ENCODE measurements at places on chromosomes 5 and 9.

GRCh38 chr9:129412814-129413536 lies 207.9 kb downstream of the C9orf50 start:
- peak; percentile 71 for DNase-seq

- DNase-seq = no peak
These were observed 178.4 kb downstream of the MPDZ start for GRCh38 chr9:13100914-13101572.

GRCh38 chr9:133994353-133995011 lies 2.4 kb upstream of the VAV2 start:
- DNase-seq = peak; percentile 72

GRCh38 chr5:135442431-135443160 lies 4.6 kb downstream of the DCANP1 start:
- no peak for DNase-seq

DNA sequence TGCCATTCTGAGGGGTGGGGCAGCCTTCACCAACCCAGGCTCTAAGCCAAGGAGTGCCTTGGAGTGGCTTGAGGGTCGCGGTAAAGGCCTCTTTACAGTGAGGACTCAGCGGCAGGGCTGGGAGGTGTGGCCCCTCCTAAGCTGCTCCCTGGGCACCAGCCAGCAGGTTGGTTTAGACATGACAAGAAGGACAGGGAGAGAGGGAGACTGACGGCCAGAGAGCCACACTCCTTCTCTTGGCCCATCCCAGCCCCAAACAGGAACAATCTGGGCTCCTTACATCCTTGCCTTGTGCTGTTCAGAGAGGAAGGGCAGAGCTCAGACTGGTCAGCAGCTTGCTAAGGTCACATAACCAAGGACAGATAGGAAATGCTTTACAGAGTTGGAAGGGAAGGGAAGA lies 94.5 kb downstream of the LMX1B start:
- no peak for DNase-seq

DNA sequence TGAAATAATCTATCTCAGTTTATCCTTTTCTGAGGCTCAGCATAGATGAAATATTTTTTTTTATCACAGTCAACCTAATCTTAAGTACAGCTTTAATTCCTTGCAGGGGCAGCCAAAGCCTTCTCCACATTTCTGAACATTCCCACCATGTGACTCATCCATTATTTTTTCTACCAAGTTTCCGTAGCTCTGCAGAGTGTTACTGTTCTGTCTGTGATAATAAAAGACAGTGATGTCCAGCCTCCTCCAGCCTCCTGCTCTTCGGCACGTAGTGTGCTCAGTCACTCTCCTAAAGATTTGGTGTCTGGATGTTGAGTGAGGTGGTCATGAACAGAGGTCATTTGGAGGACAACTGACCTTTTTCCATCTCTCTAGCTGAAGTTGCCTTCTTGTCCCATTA lies 338.1 kb upstream of the ADAMTS16 start:
- no peak for DNase-seq

- peak; percentile 37 for DNase-seq
These were observed 3.9 kb upstream of the ALDH1B1 start for GRCh38 chr9:38388283-38389223.

GRCh38 chr9:136364942-136365774 lies 1.6 kb upstream of the DNLZ start:
- DNase-seq = no peak

DNA sequence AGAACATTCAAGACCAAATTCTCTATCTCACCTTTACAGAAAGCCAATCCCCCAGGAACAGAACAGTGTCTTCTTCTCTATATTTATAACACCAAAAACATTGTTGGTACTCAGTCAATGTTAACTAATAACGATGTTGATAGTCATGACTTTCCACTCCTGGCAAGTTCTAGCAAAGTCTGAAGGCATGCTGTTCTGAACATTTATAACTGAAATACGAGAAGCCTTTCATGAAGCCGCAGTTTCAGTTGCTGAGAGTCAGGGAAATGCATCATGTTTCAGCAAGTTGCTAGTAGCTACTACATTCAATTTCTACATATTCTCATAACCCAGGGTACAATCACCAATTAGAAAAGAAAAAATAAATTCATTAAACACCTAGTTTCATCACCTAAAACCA lies 301.4 kb downstream of the PDE4D start:
- DNase-seq = no peak

DNA sequence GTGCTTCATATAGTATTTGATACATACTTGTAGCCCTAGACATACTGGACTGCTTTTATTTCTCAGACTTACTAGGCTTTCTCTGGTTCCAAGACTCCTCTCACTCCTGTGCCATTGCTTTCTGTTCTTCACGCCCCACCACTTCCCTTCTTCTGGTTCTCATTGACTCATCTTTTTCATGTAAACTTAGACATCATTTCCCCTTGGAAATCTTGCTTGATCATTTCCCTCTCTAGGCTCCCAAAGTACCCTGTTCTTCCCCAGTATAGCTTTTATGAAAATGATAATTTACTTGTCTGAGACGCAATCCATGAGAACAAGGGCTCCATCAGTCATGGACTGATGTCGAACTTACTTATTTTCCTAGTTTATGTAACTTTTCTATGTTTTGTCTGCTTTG lies 83.5 kb downstream of the TLR4 start:
- no peak for DNase-seq

DNA sequence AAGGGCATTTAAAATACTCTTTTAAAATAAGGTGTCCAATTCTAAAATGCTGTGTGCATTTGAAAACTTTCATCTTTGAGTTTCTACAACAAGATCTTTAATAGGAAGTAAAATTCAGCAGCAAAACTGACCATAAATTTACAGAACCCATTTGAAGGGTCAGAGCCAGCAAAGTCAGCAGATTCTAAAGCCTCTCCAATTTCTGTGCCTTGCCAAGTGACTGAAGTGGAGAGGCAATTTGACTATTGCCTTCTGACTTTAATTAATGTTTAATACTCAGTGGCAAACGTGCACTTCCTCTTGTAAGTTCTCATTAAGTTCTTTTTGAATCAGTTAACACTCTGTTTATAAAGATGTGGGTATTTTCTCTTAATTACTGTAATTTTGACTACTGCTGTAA lies 155.2 kb downstream of the BAAT start:
- DNase-seq = no peak

DNA sequence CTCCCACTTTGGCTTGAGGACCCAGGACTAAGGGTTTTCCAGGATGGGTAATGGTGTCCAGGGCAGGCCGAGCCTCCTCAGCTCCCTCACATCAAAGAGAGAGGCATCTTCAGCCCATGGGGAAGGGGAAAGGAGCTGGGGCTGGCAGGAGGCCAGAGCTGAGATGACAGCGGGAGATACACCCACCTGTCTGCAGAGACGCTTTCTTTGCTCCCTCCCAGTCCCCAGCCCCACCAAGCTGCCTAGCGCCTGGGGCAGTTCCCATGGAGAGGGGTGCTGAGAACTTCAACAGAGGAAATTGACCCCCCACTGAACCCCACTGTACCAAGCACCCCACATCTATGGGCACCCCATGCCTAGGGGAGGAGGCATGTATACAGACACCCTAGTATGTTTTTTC lies 10.6 kb downstream of the PCDH1 start:
- no peak for DNase-seq

DNA sequence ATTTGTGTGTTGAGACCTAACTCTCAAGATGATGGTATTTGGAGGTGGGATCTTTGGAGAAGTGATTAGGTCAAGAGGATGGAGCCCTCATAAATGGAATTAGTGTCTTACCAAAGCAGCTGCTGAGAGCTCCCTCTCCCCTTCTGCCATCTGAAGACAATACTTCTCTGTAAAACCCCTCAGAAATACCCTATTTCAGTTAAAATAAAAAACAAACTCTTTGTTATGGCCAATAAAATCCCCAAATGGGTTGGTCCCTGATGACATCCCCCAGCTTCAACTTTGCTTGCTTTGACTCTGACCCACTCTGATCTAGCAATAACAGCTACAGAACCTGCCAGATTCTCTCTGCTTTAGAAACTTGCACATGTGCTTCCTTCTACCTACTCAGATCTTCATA lies 100.9 kb downstream of the SNCAIP start:
- no peak for DNase-seq

- no peak for DNase-seq
These were observed 244.0 kb downstream of the YTHDC2 start for GRCh38 chr5:113757508-113757907.

DNA sequence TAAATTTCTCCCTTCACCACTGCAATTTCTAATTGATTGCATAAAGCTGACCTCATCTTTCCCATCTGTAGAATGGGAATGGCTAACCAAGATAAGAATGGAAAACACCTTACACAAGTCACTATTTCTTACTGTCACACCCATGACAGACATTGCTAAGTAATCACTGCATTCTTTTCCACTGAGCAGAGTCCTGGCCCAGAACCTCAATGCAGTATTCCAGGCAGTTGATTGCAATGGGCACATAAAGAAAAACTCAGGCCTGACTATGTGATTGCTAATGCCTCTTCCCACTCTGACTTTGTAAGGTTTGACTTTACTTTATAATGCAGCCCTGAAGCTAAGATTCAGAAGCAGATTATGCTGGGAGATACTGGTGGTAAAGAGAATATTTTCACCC lies 29.3 kb downstream of the TRIM32 start:
- DNase-seq = no peak

DNA sequence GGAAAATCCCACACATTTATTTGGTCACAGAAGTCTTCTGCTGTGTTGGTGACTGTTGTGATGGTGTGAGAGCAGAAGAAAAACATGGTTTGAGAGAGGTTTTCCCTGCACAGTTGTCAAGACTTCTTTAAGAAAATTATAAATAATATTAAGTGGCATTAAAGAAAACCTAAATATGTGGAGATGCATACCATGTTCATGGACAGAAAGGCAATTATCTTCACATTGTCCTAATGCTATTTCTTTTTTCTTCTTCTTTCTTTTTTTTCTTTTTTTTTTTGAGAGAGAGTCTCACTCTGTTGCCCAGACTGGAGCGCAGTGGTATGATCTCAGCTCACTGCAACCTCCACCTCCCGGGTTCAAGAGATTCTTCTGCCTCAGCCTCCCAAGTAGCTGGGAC lies 24.3 kb upstream of the ERGIC1 start:
- DNase-seq = no peak

DNA sequence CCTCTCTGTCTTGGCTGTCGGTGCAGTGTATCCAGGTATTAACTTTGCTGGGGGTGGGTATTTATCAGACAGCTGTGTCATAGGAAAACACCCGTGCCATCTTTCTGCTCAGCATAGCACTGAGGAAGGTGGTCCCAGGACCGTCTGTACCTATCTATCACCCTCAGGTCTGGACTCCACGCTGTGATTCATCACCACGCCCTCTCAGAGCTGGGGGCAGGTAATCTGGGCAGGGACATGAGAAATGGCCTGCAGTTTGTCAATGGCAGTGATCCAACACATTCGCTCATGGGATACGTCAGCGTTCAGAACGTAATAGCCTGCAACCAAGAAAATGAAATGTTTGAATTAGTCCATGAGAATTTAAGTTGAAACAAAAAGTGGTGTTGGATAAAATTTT lies 151.6 kb upstream of the MAP1B start:
- peak; percentile 19 for DNase-seq

DNA sequence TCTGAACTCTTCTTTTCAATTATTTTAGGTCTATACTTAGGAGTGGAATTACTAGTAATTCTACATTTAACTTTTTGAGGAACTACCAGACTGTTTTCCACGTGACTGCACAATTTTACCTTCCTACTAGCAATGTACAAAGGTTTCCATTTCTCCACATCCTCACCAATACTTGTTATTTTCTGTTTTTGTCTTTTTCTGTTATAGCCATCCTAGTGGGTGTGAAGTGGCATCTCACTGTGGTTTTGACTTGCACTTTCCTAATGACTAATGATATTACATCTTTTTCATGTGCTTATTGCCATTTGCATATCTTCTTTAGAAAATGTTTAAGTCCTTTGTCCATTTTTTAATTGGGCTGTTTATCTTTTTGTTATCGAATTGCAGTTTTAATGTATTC lies 136.9 kb upstream of the EGFLAM start:
- DNase-seq = no peak

DNA sequence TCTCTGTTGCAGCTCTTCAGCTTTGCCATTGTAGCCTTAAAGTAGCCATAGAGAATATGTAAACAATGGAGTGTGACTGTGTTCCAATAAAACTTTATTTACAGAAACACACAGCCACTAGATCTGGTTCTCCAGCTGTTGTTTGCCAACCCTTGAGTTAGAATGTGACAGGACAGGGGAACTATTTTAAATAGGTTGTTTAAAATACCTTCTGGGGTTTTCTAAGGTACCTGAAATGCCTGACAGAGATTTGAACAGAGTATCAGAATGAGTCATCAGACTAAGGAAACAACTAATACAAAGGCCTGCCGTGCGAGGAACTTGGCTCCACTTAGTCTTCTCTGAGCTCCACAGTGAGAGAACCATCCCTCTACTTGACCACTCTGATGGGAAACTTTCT lies 85.4 kb downstream of the HSD17B4 start:
- no peak for DNase-seq

DNA sequence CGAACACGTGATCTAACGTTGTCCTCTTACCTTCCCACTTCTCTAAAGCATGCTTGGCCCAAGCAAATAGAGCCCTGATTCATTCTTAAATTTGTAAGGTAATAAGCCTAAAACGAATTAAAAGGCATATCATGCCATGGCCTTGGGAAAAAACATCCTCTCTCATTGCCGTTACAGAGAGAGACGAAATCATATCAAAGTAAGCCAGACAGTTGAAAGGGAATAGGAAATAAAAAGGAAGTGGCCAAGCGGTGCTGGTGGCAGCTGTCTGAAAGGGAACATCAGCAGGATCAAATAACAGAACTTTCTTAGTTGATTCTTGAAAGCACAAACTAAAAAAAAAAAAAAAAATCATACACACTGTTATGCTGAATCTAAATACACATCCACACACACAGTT lies 49.1 kb upstream of the CDH6 start:
- DNase-seq = no peak

GRCh38 chr5:167839065-167839464 lies 452.4 kb upstream of the WWC1 start:
- no peak for DNase-seq

- no peak for DNase-seq
These were observed 103.8 kb upstream of the KLF4 start for GRCh38 chr9:107593224-107593870.
